NCI-H510A treated with DMSO at 0.1 percent for 48 hours (cell line): ENCODE measurements at places on chromosomes 7 and 10.

DNA sequence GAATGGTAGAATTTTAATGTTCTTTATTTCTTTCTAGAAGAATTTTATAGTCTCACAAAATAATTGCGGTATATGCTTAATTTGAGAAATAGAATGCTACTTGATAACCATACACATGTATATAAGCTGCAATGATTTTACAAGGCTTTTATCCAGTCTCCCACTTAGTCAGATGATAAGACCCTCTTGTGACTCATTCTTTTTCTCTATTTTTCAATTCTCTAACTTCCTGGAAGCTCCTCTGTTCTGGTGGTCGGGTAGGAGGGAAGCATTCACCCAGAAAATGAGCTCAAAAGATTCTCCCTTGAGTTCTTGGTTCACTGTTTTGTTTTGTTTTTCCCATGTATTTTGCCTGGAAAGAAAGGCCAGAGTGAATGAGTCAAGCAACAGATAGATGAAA, 546.6 kb downstream of the INHBA start:
- DNase-seq: no peak

DNA sequence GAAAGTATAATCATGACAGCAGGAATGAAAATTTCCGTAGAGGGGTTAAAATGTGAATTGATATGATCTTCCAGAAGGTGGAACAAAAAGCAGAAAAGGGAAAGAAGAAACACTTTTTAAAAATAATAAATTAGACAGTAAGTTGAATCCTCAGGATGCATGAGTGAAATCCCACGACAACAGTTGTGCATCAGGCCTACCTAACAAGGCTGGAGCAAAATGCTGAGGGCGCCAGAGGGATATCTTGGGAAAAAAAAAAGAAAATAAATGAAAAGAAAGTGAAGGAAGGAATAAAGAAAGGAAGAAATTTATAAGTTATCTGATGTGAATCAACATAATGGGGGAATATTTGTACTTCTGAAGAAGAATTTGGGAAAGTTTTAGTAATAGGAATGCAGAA, 13.0 kb upstream of the HUS1 start:
- no peak for DNase-seq

- no peak for DNase-seq
Observed at GRCh38 chr10:69243817-69244216, 23.7 kb downstream of the HKDC1 start.

DNA sequence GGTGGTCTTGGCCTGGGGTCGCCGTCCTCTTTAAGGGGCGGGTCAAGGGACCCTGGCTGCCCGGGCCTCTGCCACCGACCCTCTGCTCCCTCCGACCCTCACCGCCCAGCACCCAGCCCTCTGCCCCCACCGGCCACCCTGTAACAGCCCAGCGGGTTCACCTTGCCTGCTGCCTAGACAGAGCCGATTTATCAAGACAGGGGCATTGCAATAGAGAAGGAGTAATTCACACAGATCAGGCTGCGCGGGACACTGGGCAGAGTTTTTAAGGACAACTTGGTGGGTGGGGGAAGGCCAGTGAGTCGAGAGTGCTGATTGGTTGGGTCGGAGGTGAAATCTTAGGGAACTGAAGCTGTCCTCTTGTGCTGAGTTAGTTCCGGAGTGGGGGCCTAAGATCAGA, 779 bp upstream of the ADCK2 start:
- DNase-seq: no peak

GRCh38 chr10:122191936-122192541, 79.1 kb upstream of the BTBD16 start:
- no peak for DNase-seq

- DNase-seq: peak; percentile 76
Observed at GRCh38 chr10:97321804-97322190, 2.7 kb downstream of the FRAT1 start.

DNA sequence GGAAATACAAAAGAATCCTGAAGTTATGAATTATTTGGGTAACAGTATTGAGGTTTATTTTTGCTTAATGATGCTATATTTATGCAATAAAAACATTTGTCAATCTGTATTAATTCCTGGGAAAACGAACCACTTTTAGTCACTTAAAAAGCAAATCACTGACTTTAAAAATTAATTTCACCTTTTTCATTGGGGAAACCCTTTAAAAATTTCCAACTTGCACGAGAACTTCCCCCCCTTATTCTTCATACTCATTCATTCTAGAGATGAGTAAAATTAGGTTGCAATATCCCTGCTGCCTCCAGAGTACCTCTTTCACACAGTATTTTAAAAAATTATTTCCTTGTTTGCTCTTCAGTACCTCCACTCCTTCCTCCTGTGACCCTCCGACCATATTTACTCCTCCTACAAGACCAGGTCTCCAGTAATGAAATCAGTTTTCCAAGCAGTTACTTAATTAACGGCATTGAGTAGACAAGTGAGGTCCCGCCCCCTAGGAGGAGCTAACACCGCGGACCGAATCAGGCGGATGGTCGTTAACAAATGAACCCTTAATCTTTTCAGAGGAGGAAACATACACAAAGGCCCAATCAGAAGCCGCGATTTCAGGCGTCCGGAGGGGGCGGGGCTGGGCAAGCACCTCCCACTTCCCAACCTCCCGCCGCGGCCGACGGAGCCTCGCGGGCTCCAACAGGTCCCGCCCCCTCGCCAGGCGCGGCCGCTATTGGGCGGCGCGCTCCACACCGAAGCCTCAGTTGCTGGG, 465 bp upstream of the TRIM24 start:
- DNase-seq: peak; percentile 90

DNA sequence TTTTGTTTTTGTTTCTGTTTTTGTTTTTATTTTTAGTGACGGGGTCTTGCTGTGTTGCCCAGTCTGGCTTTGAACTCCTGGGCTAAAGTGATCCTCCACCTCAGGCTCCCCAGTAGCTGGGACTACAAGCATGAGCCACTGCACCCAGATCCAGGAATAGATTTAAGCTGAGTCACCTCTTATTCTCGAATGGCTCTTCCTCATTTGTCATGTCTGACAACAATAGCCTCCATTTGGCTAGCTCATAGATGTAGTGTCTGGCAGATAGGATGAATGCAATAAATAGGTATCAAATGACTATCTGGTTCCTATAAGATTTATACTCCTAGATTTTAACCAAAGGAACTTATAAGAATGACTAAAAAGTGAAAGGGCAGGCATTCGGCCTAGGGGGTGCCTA, 172.9 kb downstream of the TMEM26 start:
- DNase-seq: no peak
